Ovary (tissue), 10 donors: ENCODE measurements at places on chromosomes 6 and 20. TPM values are rescaled to one million over a fixed set of nuclear protein-coding genes. Genes with fewer than 3 reads are reported as not detected.

GRCh38 chr20:8234580-8234979 lies 102.5 kb downstream of the PLCB1 start:
- DNase-seq: no peak

DNA sequence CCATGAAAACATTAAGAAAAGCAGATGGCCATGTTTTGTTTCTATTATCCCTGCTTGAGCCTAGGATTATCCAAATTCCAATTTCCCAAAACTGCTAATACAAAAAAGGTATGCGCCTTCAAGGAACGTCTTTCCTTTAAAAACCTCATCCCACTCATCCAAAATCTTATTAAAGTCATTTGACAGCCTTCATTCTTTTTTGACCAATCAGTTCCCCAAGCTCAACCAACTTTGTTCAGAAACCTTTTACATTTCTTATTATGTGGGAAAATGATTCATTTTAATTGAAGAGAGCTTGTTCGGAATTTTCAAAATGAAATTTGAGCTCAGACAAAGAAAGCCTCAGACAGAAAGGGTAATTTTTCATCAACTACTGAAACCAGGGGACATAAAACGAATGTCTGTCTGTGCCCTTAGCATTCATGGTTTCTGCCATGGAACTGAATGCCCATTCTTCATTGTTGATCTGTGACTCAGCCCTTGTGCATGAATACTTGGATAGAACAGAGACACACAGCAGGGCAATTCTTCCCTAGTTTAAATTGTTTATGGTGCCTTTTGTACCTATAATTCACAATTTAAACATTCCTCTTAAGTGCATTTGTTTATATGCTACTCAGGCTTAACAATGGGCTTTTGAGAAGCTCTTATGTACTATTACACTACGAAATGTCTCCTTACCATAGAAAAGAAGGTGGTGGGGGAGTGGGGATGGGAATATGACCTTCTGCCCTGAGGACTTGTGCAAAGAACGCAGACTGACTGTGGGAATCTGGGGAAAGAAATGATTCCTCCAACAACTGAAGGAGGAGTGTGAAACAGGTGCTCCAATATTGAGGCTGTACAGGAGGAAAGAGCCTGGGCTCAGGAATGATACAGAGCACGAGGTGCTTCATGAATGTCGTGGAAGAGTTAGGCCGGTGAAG lies 49.8 kb upstream of the ERVFRD-1 start:
- DNase-seq: no peak

DNA sequence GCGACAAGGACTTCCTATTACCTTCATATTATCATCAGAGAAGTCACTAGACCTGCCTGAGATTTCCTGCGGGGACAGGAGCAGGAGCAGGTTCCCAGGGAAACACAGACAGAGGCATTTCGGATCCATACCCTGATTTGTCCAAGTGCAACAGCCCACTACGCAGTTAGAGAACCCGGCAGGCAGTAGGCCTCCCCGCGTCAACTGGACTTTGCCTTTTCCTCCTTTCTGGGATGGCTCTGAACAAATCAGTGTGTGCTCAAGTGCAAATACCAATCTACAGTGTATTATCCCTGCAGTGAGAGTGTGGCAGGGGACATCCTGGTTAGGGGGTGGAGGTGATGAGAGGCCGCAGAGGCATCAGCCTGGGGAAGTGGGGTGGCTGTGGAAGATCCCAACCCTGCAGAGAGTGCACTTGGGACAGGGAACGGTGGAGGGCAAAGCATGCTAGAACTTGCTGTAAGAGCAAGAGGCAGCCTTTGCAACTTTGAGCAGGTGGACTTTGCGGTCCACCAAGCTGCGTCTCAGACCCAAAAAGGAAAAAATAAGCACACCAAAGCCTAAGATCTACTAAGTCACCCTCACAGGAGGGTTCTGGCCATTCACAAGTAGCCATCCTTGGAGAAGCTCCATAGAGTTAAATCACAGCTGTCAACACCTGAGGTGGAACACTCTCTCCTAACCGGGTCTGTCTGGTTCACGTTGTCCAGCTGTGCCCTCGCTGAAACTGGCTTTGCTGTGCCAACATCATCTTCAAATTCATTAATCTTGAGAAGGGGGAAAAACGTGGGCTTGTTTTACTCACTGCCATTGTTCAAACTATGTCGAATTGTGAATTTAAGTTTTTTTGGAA lies 159.1 kb downstream of the ZDHHC14 start:
- DNase-seq: no peak

DNA sequence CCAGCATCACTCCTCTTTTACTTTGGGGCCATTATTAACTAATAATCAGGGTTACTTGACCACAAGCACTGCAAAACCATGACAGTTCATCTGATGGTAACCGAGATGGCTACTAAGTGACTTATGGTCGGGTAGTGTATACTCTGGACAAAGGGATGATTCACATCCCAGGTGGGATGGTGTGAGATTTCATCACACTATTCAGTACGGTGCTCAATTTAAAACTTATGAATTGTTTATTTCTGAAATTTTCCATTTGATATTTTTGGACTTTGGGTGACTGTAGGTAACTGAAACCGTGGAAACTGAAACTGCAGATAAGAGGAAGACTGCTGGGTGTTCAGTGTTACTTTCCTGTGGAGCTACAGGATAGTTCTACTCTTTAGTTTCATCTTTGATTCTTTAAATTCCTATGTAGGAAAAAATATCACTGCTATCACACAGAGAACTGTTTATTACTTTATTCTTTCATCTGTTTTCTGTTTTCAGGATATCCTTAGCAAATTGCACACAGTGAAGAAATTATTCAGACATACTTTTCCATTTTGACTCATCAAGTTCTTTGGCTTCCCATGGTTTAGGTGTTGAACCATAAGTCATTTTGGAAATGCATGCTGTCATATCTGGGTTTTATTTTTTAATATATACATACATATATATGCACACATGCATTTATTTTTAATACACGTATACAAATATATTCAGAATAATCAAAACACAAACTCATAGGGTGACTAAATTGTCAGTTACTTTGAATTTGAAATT lies 59.1 kb upstream of the C20orf144 start:
- no peak for DNase-seq

GRCh38 chr6:52994839-52995088 lies 320 bp downstream of the GSTA4 start:
- DNase-seq: peak; percentile 45

DNA sequence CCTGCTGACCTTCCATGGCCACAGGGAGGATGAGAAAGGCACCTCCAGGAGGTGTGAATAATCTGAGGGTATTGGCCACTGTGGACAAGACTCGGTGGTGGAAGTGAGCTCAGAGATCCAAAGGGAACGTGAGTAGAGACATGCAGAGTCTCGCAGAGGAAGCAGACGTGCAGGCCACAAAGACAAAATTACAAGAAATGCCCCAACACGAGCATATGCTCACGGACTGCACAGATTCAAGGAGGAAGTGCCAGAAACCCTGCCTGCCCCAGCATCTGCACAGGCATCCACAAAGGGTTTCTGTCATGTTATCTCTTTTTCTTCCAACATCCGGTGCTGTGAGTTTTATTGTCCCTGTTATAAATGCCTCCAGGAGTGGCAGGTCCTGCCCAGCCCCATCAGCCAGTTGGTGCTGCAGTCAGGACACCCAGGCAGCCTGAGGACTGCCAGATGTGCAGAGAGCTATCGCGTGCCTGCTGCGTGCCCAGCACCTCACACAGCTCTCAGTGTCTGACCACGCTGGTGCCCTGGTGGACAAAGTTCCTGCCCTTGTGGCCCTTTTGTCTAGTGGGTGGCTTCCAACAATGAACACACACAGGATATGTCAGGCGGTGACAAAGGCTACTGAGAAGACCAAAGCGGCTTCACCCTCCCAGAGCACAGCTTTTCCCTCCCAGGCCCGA lies 34.0 kb upstream of the FANCE start:
- no peak for DNase-seq

- DNase-seq: peak; percentile 32
These were observed 2.6 kb downstream of the ARMC2 start for GRCh38 chr6:108850669-108851465.

GRCh38 chr6:95142661-95143335 lies 434.5 kb upstream of the MANEA start:
- DNase-seq: no peak

- DNase-seq: no peak
These were observed 193.6 kb downstream of the DOK5 start for GRCh38 chr20:54669040-54669363.

- no peak for DNase-seq
These were observed 1.7 kb upstream of the C20orf203 start for GRCh38 chr20:32675223-32675975.

GRCh38 chr6:117555262-117555849 lies 47.0 kb downstream of the GOPC start:
- DNase-seq: no peak

DNA sequence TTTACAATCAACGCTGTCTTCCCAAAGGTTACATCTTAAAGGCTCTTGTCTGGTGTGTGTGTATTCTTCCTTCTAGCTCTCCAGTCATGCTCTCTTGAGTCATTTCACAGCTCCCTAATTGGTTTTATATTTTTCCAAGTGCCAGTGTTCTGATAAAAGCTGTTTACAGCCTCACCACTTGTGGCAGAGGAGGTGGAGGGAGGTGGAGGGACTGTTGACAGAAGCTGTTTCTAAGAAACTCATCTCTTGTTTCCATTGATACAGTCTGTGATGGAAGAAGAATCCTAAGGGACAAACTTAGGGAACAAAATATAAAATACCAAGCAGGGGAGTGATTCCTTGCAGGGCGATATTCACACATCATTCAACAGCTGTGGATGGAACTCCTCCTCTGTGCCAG lies 64.0 kb downstream of the QRSL1 start:
- DNase-seq: no peak

DNA sequence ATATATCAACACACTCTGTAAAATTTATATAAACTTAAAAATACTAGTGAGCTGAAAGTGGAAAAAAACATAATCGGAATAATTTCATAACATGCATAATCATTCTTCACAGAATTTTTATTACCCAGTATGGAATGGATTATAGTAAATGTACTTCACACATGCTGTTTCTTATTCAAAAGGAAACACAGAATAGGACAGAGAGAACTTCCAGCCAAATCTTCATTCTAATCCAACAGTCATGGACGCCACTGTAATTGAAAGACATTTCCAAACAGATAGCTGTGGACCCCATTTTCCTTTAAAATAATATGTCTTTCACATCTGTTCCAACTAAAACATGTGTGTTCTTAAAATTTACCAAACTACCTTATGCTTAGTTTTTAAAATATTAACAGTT lies 126.6 kb upstream of the RUNX2 start:
- no peak for DNase-seq

The RNF114 gene
- 84.0 TPM for total RNA-seq

DNA sequence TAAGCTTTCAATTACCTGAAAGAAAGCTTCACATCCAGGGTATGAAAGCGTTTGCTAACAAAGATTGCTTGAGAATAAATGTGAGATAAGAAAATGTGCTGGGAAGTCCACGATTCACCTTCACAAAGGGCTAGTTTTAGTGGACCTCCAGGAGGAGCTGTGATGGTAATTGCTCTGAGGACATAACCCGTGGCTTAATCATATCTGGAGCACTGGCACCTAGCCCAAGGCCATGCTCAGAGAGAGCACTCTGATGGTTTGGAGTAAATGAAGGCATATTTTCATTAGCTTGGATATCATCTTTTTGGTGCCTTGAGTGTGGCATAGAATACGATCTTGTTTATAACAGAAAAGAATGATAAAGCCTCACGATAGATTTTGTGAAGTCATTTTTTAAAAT lies 46.9 kb upstream of the BACH2 start:
- peak; percentile 77 for DNase-seq

DNA sequence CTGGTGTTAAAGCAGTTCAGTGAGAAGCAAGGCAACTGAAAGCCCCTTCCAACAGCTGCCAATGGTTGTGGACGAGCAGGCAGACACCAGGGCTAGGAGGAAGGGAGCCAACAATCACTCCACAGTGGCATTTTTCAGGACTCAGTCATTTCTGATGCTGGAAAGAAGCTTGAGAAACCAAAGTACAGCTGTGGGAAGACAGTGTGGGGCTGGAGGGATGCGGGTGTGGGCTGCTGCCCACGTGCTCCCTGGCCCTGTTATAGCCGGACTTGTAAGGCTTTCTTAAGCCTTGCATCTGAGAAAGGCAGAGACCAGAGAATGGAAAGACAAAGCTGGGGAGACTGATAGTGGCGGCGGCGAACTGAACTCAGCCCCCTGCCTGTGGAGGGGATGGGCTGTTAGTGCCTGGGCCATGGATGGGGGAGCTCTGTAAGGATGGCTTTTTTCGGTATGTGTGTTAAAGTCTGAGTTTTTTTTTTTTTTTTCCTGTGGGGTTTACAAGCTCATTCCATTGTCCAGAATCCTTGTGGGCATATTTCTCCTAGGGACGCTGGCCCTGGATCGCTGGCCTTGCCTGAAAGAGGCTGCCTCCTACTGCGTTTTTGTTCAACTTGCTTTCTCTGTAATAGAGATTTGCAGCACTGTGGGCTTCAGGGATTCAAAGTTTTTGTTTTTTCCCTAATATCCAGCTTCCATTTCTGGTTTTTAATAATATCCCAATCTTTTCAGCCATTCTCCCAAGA lies 91.7 kb downstream of the GJA10 start:
- no peak for DNase-seq

- no peak for DNase-seq
These were observed 98.0 kb upstream of the NHSL1 start for GRCh38 chr6:138597336-138597735.

The MDN1 gene
- total RNA-seq: 23.5 TPM

GRCh38 chr20:50395251-50395729 lies 114.9 kb upstream of the PTPN1 start:
- peak; percentile 41 for DNase-seq

GRCh38 chr6:38354037-38354381 lies 285.7 kb downstream of the BTBD9 start:
- DNase-seq: no peak

- DNase-seq: no peak
These were observed 171.5 kb downstream of the PHF3 start for GRCh38 chr6:63807056-63807455.

DNA sequence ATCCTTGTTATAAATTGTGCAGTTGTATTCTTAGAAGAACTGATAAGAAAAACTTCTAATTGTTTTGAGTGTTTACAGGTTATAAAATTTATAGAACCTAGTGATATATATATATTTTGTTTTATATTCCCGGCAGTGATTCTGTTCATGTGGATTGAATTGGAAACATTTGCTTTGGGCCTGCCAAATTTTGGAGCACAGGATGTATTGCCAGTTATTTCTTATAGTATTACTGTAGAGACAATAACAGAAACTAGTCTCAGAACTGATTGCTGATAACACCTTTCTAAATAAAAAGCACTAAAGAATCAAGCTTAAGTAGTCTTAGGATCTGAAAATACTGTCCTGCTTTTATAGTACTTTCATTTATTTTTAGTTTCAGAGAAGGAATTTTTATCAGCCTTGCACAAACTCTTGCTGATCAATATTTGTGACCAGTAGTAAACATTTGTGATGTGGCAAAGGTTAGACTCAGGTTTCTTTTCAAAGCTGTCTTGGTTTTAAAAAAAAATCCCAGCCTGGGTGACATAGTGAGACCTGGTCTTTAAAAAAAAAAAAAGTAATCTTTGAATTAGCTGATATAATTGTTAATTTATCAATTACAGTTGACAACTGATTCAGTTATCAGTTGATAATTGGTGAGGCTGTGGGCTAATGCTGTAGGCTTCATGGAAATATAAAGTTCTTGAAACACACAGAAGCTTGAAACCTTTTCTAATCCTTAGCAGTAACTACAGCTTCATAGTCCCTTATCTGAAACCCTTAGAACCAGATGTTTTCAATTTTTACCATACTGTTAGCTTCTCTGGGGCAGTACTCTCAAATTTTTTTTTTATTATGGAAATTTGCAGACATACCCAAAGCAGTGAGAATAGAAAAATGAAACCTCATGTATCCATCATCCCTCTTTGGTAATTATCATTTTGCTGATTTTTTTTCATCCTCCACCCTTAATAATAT lies 42.4 kb downstream of the RNGTT start:
- DNase-seq: no peak

The MYBL2 gene
- not detected for total RNA-seq
